ENCODE measurements at places on chromosomes 7 and 10. TPM values are rescaled to one million over a fixed set of nuclear protein-coding genes. Genes with fewer than 3 reads are reported as not detected.

DNA sequence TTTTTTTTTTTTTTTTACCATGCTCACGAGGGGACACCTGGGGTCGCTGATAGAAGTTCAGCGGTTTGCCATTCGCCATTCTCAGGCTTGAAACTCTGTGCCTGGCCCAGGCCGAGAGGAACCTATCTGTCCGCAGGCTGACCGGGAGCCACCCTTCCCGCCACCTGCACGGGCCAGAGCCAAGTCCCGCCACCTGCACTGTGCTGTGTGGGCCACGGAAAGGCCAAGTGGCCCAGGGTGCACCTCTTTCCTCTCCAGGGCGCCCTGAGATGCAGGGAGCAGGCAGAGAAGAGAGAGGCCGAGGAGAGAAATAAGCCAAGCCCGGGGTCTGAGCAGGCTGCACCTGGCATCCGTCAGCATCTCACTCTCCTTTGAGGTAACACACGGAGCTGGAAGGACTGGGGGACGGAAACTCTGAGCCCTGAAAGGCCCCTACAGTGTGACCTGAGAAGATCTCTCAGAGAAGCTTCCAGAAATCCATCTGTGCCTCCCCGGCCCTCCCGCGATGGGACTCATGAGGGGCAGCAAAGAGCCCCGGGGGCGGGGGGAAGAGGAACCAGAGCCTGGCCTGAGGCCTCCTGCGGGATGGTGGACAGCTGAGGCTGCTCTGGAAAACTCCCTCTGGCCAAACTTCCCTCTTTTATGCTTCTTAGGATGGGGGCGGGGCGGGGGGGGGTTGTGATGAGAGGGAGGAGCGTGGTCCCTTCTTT, 46.6 kb downstream of the PRKAG2 start:
- H3K4me3 ChIP-seq = no peak overlapping the region
- no peak for DNase-seq
- peaks cover 26% of the 10 kb centered on the region for H3K36me3 ChIP-seq

DNA sequence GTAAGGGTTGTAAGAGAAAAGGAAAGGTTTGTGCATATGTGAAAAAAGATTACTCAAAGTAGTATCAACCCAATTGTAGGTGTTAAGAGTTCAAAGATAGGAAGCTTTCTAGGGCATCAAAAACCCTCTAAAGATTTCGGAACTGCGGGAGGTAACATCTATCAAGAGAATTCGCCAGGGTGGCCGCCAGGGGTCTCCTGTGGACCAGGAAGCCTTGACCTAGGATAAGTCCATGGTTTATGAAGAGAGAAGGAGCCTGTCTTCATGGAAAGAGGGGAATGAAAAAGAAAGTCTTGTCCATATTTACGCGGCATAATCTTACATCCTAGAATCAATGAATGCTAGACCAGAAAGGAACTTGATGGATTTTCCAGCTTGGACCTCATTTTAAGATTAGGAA, 140.7 kb upstream of the CALCR start:
- no peak for DNase-seq
- H3K27ac ChIP-seq = no peak overlapping the region
- H3K4me3 ChIP-seq = no peak overlapping the region
- no peaks in the 10 kb centered on the region for H3K4me1 ChIP-seq

DNA sequence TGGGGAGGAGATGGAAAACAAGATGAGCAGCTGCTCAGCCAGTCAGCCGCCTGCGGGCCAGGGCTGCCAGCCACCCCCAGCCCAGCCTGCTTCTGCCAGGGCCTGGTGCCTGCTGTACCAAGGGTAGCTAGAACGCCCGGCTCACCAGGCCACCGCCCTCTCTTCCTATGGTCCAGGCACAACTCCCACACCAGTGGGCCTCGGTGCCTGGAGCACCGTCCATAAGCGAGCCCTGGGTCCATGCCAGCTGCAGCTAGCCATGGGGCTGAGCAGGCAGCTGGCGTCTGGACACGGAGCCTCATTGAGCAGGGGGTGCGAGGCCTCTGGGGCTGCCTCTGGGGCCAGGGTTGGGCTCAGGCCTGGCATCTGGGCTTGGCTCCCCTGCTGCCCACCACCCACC, 8.5 kb upstream of the RABGEF1 start:
- H3K27ac ChIP-seq = no peak overlapping the region
- H3K4me1 ChIP-seq = no peaks in the 10 kb centered on the region
- H3K4me3 ChIP-seq = no peak overlapping the region

OPN1SW gene
- total RNA-seq = not detected

- H3K27ac ChIP-seq = no peak overlapping the region
- H3K27me3 ChIP-seq = no peaks in the 10 kb centered on the region
- H3K36me3 ChIP-seq = no peaks in the 10 kb centered on the region
- DNase-seq = no peak
These were observed 297.1 kb downstream of the CACNA2D1 start for GRCh38 chr7:82146491-82146890.

- DNase-seq = no peak
- no peaks in the 10 kb centered on the region for H3K4me1 ChIP-seq
- no peak overlapping the region for H3K4me3 ChIP-seq
- no peak overlapping the region for H3K27ac ChIP-seq
These were observed 159.5 kb upstream of the HGF start for GRCh38 chr7:81929386-81929785.

DNA sequence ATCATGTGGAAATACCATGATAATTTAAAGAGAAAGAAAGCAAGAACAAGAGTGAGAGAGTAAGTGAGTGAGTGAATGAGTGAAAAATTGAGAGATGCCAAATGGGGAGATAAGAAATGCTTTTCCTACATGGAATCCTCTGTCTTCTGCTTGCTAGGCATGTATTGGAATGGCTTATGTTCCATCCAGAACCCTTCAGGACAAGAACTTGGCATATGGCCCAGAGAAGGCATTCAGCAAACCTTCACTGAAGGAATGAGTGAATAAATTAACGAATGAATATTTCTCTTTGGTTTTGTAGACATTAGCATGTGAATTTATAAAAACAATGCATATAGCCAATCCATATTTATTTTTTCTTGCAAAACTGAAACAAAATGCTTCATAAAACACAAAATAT, 162.2 kb downstream of the LRRTM3 start:
- H3K27ac ChIP-seq = no peak overlapping the region
- no peaks in the 10 kb centered on the region for H3K27me3 ChIP-seq
- H3K4me1 ChIP-seq = no peaks in the 10 kb centered on the region
- no peak for DNase-seq

DNA sequence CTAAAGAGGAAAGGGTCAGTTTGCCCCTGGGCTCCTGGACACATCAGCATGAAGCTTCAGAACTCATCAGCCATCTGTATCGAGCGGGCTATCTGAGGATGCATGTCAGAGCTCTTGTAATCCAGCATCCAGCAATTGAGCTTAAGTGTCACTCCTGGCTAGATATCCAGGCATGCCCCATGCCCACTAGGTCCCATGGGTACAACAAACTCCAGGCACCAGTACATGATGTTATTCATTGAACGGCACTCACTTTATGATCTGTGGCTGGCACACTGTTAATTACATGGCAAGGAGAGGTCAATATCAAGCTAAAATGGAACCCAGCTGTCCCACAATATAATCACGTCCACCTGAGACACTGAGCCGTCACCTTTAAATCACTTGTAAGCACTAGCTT, 274.2 kb downstream of the ELMO1 start:
- no peaks in the 10 kb centered on the region for H3K4me1 ChIP-seq
- DNase-seq = no peak
- no peak overlapping the region for H3K4me3 ChIP-seq
- H3K36me3 ChIP-seq = no peaks in the 10 kb centered on the region
- no peaks in the 10 kb centered on the region for H3K27me3 ChIP-seq
- H3K27ac ChIP-seq = no peak overlapping the region

GRCh38 chr7:2158331-2159175, 74.2 kb downstream of the MAD1L1 start:
- DNase-seq = no peak
- no peak overlapping the region for H3K27ac ChIP-seq
- no peak overlapping the region for H3K4me3 ChIP-seq

IDI2 gene
- total RNA-seq = not detected

DNA sequence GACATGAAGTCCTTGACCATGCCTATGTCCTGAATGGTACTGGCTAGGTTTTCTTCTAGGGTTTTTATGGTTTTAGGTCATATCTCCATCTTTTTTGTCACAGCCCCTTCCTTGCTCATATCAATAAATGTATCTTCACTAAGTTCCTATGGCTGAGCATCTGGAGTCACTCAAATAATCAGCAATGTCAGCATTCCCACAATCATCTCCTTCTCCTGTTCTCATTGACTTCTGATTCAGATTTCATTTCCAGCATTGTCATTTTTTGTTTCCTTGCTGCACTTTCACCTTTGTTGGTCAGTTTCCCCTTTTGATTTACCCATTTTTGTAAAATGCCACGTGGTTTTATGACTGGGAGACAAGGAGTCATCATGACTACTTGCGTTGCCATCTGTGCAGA, 181.2 kb downstream of the BICC1 start:
- no peak overlapping the region for H3K4me3 ChIP-seq
- H3K36me3 ChIP-seq = no peaks in the 10 kb centered on the region
- H3K27me3 ChIP-seq = no peaks in the 10 kb centered on the region
- no peaks in the 10 kb centered on the region for H3K4me1 ChIP-seq
- DNase-seq = no peak
- H3K27ac ChIP-seq = no peak overlapping the region

SNX10 gene
- not detected for total RNA-seq

DNA sequence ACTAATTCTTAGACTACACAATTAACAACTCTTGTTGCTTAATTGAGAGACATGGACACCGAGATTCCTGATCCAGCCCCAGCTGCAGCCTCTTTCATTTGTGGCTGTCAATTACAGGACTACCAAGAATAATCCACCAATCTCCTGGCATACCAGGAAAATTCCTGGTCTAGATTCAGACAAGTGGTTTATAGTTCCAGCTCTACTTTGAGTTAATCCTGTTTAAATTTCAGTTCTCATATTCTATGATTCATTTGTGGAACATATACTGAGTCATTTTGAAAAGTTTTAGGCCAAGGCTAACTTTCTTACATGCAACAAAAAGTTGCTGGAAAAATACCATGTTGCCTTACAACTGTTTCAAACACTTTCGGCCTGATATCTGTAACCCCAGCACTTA, 253.5 kb downstream of the MAGI2 start:
- DNase-seq = no peak
- no peaks in the 10 kb centered on the region for H3K4me1 ChIP-seq
- no peak overlapping the region for H3K27ac ChIP-seq
- no peak overlapping the region for H3K4me3 ChIP-seq
- no peaks in the 10 kb centered on the region for H3K27me3 ChIP-seq

TNS3 gene
- 16.0 TPM for total RNA-seq

DNA sequence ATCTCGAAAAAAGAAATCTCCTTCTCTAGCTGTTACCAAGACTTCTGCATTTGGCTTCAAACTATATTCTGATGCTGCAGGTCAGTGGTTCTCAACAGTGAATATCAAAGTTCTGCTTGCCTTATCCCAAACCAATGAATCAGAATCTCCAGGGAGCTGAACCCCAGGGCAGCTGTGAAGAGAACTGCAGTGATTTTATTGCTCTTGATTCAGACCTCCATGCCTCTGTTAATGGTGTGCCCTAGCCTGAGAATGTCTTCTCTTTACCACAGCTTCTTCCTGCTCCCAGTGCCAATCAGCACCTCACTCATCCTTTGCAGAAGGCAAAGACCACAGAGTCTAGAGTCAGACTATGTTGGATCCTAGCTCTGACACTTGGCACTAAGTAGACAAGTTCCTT, 46.2 kb upstream of the MRLN start:
- no peak overlapping the region for H3K27ac ChIP-seq
- H3K4me1 ChIP-seq = peaks cover 6% of the 10 kb centered on the region
- DNase-seq = no peak
- peaks cover 96% of the 10 kb centered on the region for H3K36me3 ChIP-seq
- H3K27me3 ChIP-seq = no peaks in the 10 kb centered on the region

DNA sequence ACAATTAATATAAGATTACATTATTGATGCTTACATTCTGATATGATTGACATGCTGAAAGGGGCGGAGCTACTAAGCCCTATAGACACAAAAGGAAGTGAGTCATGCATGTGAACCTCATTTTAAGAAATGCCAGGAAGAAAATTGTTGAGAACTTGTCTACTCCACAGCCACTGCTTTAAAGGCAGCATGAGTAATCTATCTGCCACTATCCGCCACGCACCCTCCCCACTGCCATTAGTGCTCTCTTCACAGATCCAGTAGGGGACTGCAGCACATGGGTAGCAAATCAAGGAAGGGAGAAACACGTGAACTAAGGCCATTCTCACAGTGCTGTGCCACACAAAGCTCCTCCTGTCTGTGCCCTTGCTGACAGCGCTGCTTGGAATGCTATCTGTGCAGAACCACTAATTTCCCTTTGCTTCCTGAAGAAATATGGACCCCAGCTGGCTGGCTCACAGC, 524.8 kb downstream of the GRM8 start:
- no peaks in the 10 kb centered on the region for H3K4me1 ChIP-seq
- no peaks in the 10 kb centered on the region for H3K36me3 ChIP-seq
- H3K27me3 ChIP-seq = no peaks in the 10 kb centered on the region

GRCh38 chr10:129845111-129845753, 118.8 kb downstream of the EBF3 start:
- no peak overlapping the region for H3K4me3 ChIP-seq
- H3K36me3 ChIP-seq = no peaks in the 10 kb centered on the region
- no peak overlapping the region for H3K27ac ChIP-seq
- no peaks in the 10 kb centered on the region for H3K4me1 ChIP-seq

GRCh38 chr10:78028438-78029268, 662 bp downstream of the POLR3A start:
- no peak for DNase-seq
- H3K27me3 ChIP-seq = no peaks in the 10 kb centered on the region
- peaks cover 6% of the 10 kb centered on the region for H3K4me1 ChIP-seq
- H3K27ac ChIP-seq = peak overlapping the region; percentile 91
- H3K4me3 ChIP-seq = peak overlapping the region; percentile 67

DNA sequence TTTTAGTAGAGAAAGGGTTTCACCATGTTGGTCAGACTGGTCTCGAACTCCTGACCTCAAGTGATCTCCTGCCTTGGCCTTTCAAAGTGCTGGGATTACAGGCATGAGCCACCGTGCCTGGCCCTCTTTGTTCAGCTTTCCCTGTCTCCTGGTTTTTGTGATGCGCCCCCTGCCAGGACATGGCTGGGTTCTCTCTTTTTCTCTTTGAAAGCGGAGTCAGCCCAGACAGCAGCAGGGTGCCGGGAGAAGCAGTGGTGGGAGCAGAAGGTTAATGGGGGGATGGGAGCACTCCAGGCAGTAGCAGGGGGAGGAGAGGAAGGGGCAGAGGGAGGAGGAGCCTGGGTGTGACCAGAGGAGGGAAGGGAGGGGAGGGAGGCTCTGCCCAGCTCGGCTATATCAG, 1.8 kb downstream of the MUC3A start:
- H3K4me3 ChIP-seq = no peak overlapping the region
- no peak overlapping the region for H3K27ac ChIP-seq
- no peak for DNase-seq
- no peaks in the 10 kb centered on the region for H3K4me1 ChIP-seq

DNA sequence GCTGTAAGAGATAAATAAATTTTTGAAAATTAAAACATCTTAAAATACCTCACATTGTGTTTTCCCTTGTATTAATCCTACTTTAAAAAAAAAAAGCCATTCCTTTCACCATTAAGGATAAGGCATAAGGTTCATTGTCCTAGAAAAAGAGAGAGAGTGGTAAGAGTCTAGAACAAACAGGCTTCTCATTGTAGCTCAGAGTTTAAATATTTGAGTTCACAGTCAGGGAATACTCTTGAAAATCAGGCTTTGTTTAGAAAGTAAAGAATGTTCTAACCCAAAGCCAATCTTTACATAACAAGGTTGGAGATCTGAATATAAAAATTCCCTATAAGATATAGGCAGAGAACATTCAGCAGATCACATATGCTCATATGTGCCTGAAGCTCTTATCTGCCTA, 40.2 kb upstream of the TES start:
- no peaks in the 10 kb centered on the region for H3K36me3 ChIP-seq
- H3K4me1 ChIP-seq = no peaks in the 10 kb centered on the region
- no peaks in the 10 kb centered on the region for H3K27me3 ChIP-seq
- no peak overlapping the region for H3K27ac ChIP-seq
- H3K4me3 ChIP-seq = no peak overlapping the region
- DNase-seq = no peak
